ENCODE measurements at places on chromosomes 3 and 15. TPM values are rescaled to one million over a fixed set of nuclear protein-coding genes. Genes with fewer than 3 reads are reported as not detected.

Gene FES
- 5.1 TPM for total RNA-seq

DNA sequence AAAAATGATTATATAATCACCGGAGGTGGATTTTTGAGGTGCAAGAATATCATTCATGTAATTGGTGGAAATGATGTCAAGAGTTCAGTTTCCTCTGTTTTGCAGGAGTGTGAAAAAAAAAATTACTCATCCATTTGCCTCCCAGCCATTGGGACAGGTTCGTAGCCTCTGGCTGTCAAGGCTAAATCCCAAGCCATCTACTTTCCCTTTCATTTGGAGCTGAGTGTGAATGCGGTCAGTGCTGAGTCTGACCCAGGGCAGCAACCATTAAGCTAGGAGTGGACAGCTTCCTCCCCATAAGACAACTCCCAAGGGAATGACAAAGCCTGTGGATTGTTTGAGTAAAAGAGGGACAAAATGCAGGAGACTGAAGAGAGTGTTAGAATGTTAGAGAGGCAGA lies 33.6 kb downstream of the PARP14 start:
- DNase-seq: no peak

GRCh38 chr3:50274371-50275104 lies 4.3 kb upstream of the LSMEM2 start:
- DNase-seq: no peak

Gene MASP1
- total RNA-seq: 2.6 TPM

DNA sequence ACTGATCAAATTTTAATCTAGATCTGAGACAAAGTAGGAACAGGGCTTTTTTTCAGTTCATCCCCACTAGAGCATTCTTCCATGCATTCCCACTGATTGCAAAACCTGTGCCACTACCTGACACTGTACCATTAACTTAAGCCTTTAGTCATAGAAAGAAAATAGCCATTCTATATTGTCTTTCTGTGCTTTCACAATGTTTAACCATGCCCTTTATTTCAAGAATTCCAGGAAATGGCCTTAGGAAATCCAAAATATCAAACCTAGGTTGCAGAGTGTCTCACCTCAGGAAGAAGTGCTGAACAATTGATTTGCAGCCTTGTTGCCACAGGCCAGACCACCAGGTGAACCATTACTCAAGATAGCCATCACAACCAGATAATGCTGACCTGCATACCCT lies 56.2 kb upstream of the TGFBR2 start:
- no peak for DNase-seq

DNA sequence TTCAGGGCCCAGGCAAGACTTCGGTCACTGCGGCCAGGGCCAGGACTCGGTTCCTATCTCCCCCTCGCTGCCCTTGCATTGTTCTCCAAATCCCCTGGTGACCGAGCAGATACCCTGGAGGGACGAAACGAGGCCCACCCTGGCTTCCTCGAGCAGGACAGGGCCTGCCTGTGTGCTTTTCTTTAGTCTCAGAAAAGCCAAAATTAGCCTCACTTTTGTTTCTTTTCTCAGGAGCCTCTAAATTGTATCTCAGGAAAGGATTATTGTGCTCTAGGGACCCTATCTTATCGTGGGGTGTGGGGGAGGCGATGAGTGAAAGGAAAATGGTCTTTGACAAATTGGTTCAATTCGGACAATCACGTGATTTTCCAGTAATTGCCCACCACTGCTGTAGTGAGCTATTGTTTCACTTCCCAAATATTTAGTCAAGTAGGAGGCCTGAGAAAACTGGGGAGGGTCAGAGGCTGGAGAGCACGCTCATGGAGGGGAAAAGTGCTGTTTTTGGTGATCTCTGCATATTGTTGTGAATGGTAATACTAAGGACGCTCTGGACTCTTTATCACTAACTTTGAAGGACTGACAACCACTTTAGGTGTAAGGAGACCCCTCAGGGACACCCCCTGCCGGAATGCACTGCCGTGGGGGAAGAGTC lies 61.6 kb downstream of the TMEM44 start:
- DNase-seq: no peak

- no peak for DNase-seq
These were observed 6.5 kb downstream of the BCHE start for GRCh38 chr3:165830746-165831145.

DNA sequence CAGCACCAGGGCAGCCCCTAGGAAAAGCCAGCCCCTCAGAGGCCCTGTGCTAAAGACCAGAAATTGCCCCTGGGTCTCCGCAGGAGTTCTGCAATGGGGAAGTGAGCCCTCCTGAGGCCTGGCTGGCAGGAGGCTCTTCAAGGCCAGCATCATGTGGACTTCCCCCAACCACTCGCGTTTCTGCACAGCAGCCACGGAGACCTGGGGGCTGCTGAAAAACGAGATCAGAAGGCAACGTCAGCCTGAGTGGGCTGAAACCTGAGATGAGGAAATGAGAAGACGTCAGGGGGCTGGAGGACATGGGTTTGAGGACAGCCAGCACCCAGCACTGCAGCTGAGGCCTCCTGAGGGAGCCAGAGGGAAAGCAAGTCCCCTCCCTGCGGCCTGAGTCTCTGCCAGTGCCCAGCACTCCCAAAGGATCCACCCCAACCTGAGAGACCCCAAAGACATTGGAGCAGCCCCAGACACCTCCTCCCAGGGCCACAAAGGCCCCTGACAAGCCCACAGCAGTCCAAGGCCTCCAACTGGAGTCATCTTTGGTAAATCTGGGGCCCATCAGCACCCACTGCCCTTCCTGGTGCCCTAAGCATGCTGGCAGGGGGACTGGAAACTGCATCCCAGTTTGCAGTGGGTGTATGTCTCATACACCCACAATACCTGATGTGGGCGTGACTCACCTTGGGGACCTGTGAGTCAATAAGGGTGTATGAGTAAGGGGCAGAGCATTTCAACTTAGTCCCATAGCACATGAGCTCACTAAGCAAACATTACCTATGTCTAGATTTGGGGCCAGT lies 29.2 kb upstream of the CYP11A1 start:
- no peak for DNase-seq

Gene ZNF80
- not detected for total RNA-seq

- DNase-seq: no peak
These were observed 410.5 kb downstream of the LSAMP start for GRCh38 chr3:116034794-116035193.

- DNase-seq: no peak
These were observed 168.3 kb upstream of the TGFBR2 start for GRCh38 chr3:30438126-30438525.

DNA sequence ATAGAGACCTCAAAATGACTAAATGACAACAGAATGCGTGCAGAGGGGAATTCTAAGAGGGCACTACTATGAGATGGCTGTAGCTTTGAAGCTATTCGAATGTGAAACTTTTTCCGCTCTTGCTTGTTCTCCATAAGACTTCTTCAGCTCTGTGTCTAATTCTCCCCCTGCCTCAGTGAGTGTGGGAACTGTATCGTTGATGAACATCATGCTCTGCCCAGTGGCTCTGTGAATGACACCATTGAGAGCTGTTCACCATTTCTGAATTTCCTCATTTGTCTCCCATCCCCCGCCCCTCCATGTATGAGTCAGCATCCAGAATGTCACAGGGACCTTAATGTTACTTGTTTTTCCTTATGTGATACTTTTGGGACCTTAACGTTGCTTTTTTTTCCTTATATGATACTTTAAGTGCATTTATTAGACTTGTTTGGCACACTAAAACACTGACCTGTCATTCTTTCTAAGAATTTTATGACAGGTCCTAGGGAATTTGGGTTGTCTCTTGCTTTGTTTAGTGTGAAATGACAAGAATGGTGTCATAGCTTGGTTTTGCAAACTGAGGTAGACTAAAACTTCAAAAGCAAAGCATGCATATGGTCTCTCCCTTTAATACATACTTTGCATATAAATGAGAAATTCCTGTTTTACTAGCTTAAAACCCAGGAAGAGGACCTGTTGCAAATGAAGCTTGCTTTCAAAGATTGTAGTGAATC lies 99.6 kb downstream of the FNDC3B start:
- no peak for DNase-seq

DNA sequence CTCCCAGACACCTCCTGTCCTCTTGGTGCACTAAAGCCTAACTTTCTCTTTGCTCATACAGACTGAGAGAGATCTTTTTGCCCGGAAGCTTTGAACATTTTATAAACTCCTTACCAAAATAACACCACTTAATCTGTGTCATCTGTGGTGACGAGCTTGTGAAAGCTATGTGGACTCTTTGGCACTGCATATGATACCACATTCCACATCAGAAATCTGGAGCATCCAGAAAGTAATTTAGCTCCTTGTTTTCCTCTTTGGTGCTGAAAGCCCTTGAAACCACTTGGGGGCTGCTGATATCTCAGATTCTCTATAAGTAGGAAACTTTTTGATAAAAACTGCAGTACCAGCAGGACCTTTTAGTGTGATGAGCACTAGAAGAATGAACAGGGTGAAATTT lies 128.3 kb downstream of the ALCAM start:
- no peak for DNase-seq

DNA sequence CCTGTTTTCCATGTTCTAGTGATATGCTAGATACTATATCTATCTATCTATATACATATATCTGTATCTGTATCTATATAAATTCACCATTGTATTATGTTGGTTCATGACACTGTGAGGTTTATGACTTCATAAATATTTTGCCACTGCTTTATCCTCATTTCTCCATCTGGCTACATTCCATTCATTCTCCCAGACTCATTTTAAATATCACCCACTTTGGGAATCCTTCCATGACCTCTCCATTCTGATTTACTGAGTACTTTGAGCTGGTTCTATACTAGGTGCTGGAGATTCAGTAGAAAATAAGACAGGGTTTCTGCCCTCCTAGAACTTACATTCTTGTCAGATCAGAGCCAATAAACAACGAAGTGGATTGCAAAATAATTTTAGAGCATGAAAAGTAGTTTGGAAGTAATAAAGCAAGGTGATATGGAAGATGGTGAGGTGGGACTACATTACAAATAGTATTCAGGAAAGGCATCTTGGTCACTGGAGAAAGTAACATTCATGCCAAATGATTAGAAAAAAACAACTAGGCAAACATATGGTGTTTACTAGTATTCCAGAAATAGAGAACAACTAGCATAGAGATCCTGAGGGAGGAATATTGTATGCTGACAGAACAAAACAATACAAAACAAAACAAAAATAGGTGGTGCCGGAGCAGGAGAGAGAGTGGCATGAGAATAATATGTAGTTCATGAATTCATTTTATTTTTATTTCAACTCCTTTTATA lies 11.6 kb upstream of the PLSCR4 start:
- no peak for DNase-seq

GRCh38 chr15:46892621-46893160 lies 824.6 kb upstream of the SEMA6D start:
- DNase-seq: no peak

GRCh38 chr3:78721771-78722543 lies 1045.8 kb downstream of the ROBO1 start:
- DNase-seq: no peak

DNA sequence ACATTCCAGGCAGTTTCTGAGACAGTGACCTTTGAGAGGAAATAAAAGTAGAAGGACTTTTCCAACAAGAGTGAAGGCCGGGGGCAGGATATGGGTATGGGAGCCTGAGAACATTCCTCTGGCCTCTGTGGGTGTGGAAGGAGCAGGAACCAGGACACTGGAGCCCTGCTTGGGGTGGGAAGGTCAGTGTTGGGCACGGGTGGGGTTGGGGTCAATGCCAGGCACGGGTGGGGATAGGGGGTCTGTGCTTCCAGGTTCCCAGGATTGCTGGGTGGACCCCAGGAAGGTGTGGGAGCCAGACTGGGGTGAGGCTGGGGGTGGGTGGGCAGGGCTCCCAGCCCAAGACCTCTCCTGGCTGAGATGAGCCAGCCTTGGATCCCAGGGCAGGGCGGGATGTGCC lies 163.5 kb downstream of the NSMCE3 start:
- DNase-seq: no peak

Measured in lower leg skin (tissue), 4 donors.